Immature natural killer cell (primary cell): ENCODE measurements at places on chromosomes 16 and 17.

DNA sequence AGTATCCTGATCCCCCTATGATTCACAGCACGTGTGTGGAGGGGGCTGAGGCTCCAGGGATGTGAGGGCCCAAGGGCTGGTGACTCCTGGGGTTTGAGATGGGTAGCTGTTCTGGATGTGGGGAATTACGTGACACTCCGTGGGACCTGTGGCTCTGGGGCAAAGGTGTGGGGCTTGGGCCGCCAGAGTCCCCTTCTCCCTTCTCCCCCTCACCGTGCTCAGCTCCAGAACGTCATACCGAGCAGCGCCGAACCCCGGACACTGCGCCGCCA, 7.2 kb downstream of the PLEKHH3 start:
- DNase-seq: no peak

GRCh38 chr17:39782980-39783379, 45.2 kb downstream of the GRB7 start:
- no peak for DNase-seq

DNA sequence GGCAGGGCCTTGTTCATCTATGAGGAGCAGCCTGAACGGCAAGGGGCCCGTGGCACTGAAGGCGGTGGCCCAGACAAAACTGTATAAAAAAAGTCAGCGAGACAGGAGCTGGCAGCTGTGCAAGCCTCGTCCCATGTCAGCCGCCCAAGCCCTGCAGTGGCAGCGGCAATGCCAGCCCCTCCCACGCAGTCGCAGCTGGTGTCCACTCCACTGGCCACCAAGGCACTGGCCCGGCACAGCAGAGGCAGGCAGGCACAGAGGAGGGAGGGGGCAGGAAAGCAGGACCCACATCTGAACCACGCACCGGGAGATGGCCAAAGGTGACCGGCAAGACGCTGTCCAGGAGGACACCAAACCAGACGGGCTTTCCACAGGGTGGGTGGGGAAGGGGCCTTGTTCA, 15.9 kb upstream of the C16orf95 start:
- DNase-seq: no peak

DNA sequence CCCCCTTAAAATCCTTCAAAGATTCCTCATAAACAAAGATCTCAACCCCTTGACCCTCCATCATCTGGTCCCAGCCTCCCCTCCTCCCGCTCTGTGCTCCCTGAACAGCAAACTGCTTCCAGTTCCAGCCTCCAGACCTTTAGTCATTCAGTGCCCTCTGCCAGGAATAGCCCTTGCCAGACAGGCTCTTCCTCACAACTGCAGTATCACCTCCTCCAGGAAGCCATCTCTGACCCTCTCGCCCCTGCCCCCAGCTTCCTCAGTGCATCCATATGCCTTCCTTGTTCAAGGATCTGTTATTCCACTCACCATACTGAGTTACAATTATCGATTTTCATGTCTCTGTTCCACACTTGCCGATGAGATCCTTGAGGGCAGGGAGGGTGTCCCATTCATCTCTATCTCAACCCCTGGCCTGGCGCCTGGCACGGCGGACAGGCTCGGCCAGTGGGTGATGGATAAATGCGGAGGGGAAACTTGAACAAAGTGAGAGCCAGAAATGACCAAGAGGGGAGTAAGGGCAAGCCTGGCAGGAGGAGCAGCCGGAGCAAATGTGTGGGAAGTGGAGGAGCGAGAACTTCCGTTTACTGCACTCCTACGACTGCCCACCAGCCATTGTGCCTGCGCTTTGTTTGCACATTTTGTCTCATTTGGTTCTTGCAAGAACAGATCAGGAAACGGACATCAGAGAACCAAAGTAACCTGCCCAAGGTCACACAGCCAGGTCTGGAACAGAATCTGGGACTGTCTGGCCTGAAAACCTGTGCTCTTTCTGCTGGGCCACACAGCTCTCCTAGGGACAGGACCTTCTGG, 2.0 kb upstream of the NXPH3 start:
- DNase-seq: no peak

GRCh38 chr16:54366943-54367342, 80.4 kb upstream of the IRX3 start:
- DNase-seq: no peak

DNA sequence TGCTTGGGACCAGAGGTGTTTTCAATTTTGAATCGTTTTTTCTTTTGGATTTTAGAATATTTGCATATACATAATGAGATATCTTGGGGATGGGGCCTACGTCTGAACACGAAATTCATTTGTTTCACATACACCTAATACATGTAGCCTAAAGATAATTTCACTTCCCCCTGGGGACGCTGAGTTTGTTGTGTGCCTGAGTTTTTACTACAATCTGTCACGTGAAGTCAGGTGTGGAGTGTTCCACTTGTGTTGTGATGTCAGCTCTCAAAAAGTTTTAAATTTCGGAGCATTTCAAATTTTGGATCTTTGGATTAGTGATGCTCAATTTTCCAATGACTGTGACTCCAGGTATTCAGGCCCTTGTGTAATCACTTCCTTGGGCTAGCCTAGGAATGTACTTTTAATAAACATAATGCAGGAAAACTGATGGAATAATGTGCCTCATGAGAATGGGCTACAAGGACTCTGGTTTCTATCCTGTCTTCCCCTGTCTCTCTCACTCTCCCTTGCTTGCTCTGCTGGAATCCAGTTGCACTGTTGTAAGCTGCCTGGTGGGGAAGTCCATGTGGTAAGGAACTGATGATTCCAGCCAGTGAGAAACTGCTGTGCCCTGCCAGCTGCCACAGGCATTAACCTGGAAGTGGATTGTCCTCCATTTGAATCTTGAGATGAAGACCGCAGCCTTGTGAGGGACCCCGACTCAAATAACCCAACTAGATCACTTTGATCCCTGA, 403.8 kb downstream of the SHISA9 start:
- DNase-seq: no peak

DNA sequence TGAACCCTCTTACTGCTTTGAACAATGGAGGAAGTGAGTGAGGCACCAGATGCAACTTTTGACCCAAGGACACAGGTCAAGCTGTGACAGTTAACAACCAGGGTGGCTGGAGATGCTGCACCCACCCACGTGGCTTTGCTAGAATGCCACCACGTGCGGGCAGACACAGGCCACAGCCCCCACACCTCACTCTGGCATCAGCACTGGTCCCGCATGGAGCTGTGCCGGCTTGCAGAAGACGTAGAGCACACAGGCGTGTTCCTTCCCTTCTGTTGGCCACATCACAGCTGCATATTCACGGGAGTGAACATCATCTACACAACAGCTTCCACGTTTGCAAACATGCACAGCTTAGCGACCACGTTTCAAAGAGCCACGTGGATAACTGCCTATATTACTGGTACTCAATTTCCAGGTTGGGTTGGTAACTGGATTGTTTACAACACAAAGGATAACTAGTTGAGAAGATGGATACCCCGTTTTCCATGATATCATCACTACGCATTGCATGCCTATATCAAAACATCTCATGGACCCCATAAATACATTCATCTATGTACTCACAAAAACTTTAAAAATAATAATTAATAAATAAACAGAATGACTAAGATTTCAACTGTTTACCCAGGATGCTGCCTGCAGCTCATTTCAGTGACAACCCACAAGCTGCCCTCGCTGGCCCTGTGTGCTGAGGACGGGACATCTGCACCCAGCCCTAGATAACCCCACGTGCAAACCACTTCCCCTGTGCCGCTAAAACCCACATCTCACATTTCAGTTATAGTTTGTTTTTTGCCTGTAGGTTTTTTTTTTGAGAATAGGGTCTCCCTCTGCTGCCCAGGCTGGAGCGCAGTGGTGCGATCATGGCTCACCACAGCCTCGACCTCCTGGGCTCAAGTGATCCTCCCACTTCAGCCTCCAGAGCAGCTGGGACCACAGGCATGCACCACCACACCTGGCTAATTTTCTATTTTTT, 132.0 kb downstream of the ANKRD11 start:
- peak; percentile 79 for DNase-seq

- peak; percentile 74 for DNase-seq
Measured at GRCh38 chr17:77332034-77332971, 191.5 kb downstream of the SEC14L1 start.

DNA sequence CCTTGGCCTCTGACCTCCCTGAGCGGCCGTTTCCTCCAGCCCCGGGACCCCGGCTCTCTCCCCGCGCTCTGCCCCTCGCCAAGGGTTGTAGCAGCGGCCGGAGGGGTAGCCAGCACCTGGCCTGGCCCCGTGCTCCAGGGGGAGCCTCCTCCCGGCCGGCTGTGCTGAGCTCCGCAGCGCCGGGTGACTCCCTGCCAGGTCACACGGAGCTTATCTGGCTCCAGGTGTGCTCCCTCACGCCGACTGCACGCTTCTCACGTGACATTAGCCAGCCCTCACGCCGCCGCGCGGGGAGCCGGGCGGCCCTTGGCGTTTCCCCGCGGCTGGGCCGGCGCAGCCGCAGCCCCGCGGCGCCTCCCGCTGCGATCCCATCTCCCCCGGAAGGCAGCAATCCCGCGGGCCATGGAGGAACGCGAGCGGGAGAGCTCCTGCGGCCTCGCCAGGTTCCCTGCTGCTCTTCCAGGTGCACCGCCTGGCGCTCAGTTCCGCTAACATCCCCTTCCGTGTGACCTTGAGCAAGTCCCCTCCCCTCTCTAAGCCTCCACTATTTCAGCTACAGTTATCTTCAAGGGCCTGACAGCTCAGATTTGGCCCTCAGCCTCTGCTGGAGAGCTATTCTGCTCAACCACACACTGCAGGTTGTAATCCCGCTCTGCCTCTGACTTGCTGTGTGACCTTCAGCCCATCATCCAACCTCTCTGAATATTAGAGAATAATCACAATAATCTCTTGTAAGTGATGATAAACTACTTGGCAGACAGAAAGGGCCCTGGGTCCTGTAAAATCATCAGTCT, 3.4 kb downstream of the MYO18A start:
- DNase-seq: peak; percentile 34

- no peak for DNase-seq
Measured at GRCh38 chr17:60534613-60535157, 8.6 kb upstream of the APPBP2 start.

GRCh38 chr16:66650707-66651473, 45.7 kb downstream of the CMTM4 start:
- DNase-seq: peak; percentile 71

DNA sequence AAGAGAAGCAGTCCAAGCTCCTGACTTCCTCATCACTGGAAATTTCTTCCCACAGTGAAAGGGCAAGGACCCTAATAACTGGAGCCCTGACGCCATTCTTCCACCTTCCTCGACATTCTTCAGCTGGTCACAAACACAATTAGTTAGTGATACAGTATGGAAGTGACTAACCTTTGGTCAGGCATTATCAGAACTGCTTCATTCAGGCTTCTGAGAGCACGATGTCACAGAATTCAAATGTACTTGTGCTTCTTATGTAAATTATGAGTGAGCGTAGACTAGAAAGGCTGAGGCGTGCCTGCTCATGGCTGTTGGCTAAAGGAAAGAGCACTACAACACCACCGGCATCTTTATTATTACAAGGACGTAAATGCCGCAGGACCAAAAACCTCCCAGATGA, 302.9 kb upstream of the AXIN2 start:
- no peak for DNase-seq

GRCh38 chr16:47565454-47565853, 104.3 kb downstream of the PHKB start:
- DNase-seq: no peak

DNA sequence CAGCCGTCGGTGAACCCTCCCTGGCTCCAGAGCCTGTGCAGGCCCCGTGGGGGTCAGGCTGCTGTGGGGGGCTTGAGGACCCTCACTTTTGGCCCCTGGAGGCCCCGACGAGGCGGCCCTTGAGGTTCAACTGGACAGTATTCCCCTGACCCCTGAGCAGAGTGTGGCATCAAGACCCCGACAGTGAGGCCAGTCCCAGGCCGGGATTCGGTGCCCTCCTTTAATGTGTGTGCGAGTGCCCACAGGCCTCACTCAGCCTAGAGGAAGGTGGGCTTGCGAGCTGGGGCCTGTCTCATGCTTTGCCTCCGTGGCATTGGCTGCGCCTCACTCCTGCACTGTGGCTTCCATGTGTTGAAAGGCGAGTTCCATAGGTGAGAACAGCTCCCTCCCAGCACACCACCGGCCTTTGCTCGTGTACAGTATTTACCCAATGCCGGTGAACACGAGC, 94.5 kb downstream of the METRNL start:
- DNase-seq: no peak

GRCh38 chr16:88686439-88687253, at the start of gene SNAI3:
TSS of gene SNAI3 (minus strand) at chr16:88686507. CDS start at chr16:88686406, 101 bp downstream.
- DNase-seq: peak; percentile 85

DNA sequence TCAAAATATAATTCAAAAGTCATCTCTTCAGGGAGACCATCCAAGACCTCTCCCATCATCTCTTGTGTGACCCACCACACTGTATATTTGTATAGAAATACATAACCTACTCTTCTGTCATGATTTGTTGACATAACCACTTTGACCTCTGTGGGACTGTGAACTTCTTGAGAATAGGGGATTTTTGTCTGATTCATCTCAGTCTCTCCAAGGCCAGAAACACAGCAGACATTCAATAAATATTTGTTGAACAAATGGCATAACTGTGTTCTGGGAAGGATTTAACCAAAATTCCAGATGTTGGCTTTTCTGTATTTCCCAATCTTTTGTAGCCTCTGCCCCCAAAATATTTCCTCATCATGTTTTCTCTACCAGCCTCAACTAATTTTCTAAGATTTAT, 169.7 kb downstream of the CDH11 start:
- no peak for DNase-seq

GRCh38 chr16:27723711-27724481, 174.0 kb downstream of the KATNIP start:
- no peak for DNase-seq

- no peak for DNase-seq
Measured at GRCh38 chr17:69050999-69051775, 9.5 kb downstream of the ABCA9 start.

DNA sequence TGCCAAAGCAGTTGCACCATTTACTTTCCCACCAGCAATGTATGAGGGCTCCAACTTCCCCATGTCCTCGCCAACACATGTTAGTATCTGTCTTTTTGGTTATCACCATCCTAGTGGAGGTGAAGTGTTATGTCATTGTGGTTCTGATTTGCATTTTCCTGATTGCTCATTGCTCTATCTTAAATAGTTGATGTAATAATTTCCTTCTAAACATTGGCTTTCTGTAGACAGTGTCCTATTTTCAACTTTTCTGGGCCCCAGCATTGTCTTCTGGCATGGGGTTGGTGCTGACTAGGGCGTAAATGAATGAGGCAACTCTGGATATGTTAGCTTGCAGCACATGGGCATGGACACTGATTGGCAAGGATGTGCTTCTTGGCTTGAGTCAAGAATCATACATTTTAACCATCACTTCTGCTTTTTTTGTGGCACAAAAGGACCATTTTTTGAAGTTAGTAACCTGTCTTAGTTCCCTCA, 25.1 kb downstream of the PLCG2 start:
- DNase-seq: no peak

DNA sequence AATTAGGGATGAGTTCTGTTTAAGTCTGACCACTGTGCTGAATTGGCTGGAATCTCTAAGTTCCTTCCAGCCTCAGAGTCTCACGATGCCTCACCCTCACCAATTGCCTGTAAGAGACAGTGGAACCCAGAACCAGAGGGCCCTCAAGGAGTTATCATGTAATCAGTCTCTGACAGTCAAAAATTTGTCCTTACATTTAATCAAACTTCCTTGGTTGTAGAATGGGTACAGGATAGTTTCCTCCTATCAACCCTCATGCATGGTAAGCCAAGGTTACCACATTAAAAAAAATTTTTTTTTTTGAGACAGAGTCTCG, 83.2 kb downstream of the CDK5R1 start:
- no peak for DNase-seq
